Stromal cell of bone marrow (primary cell): ENCODE measurements at places on chromosomes 6 and 20.

GRCh38 chr6:158737710-158738615 is 81.2 kb downstream of the EZR start:
- no peak for DNase-seq

DNA sequence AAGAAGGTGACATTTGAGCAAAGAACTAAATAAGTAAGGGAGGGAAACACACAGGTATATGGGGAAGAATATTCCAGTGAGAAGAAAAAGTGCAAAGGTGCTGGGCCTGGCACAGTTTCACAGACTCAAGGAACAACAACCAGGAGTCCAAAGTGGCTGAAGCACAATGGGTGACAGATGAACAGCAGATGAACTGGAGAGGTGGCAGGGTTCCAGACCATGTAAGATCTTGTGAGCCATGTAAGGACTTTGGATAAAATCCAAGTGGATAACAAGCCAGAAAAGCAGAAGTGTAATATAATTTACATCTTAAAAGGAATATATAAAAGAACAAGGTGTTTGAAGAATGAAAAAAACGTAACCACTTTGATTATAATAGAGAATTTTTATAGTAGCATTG is 87.9 kb downstream of the MMS22L start:
- DNase-seq: no peak

GRCh38 chr6:170046791-170047626 is 243.9 kb downstream of the DLL1 start:
- DNase-seq: no peak

GRCh38 chr20:44572551-44573500 is 9.6 kb upstream of the PKIG start:
- peak; percentile 80 for DNase-seq

DNA sequence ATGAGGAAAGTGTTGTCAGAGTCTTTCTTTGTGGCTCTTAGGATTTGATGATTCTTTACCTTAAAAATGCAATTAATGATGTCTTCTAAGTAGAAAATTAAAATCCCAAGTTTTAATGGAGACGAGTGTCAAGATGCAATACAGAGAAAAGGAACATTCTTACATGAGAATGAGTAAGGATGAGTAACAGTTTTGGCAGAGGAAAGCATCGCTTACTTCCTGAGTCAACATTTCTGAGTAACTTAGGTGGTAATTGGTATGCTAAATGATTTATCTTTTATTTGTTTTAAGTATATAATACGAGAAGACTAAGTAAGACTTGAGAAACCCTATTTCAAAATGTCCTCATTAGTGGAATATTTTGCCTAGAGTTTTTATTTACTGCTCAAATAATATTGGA is 101.3 kb downstream of the RTN4IP1 start:
- DNase-seq: peak; percentile 84

DNA sequence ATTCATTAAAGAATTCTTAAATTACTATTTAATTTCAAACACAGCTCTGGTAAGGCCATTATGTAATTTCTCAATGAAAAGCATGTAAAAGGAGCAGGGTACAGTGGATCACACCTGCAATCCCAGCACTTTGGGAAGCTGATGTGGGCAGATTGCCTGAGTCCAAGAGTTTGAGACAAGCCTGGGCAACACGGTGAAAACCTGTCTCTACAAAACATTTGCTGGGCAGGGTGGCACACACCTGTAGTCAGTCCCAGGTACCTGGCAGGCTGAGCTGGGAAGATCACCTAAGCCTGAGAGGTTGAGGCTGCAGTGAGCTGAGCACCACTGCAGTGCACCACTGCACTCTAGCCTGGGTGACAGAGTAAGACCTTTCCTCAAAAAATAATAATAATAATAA is 37.4 kb downstream of the MDN1 start:
- DNase-seq: no peak

DNA sequence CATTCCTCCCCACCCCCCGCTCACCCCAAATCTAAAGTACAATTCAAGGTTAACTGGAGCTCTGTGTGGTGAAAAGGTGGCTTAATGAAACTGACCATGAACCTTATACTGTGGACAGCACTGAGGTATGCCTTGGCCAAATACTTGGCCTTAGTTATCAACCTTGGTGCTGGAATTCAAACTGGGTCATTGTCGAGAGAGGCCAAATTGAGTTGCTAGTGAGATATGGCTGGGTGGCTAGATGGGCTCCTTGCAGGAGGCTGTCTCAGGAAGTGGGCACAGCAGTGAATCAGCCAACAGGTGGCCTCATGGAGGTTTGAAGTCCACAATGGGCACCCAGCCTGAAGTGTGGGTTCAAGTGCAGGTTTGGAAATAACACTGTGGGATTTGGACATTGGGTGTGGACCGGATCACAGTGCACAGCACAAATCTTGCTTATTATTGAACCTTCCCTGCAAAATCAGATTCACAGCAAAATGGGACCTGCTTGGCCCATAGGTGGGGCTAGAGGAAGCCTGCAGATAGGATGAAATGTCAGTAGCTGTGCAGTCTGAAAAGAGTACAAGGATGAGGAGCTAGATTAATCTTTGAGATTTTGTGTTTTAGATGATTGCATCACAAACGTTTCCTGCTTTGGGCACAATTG is 5.6 kb upstream of the BTBD3 start:
- DNase-seq: no peak

DNA sequence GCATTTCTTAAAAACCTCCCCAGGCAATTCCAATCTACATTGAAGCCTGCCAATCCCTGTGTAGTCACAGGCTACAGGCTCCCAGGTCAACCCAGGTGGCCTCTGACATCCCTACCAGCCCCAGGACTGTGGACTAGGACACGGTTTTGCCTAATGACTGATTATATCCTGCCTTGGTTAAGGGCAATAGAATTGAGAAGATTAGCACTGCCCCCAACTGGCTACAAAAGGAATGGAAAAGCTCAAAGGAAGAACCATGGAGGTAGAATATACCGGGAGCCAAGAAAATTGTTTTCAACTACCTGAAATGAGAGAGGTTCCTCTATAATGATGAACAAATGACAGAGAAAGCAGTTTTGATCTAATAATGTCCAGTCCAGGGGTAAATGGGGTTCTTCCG is 421.1 kb upstream of the AGPAT4 start:
- DNase-seq: peak; percentile 9
